Cortex of kidney (tissue), 1 donor: ENCODE measurements at places on chromosomes 7 and 10.

DNA sequence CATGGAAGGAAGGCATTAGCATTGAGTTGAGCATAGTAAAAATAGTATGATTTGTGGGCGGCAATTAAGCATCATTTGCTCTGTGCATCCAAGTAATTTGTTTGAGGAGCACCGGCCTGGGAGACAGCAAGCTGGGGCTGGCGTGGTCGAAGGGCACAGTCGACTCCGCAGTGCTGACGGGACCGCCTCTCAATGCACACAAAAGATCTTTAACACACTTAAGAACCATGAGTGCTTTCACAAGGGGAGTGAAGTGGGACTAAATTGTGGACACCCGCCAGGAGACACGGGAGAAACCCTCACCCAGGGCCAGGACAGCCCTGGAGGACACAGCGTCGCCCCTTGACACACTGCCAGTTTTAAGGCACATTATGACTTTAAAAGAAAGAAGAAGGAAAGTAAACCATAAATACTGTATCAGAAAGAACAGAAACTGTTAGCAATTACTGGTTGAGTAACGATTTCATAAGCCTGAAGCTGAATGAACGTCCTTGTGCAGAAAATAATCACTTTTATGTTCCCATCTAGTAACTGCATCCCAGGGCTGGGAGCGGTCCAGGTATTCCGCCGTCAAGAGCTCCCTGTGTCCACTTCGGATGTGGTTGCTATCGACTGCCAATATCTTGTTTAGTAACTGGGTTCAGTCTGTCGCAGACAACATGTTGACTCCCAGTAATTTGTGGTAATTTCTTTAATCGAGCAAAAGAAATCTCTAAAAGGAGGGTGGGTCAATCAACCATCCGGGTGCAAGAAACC is 102.1 kb downstream of the EBF3 start:
- no peak for DNase-seq

DNA sequence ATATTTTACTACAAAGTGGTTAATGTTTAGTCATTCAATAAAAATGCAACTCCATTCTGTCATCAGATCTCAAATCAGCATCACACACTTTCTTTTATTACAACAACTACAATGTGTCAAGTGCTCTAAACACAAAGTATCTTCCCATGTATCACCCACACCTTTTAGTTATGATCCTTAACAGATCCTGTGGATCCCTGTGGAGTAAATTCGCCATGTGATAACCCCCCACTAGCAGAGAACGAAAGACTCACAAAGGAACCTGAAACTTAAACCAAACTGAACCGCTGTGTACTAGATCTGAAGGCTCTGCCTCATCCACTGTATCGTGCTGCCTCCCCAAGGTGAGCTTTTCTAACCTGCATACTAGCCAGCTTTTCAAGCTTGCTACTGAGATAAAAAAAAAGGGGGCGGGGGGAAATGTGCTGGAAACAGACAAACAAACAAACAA is 1.7 kb downstream of the DPY19L1 start:
- no peak for DNase-seq

- no peak for DNase-seq
These were observed 8.3 kb upstream of the ATP6V0E2 start for GRCh38 chr7:149865437-149865836.

GRCh38 chr7:98448766-98449165 is 47.9 kb upstream of the BAIAP2L1 start:
- DNase-seq: no peak

DNA sequence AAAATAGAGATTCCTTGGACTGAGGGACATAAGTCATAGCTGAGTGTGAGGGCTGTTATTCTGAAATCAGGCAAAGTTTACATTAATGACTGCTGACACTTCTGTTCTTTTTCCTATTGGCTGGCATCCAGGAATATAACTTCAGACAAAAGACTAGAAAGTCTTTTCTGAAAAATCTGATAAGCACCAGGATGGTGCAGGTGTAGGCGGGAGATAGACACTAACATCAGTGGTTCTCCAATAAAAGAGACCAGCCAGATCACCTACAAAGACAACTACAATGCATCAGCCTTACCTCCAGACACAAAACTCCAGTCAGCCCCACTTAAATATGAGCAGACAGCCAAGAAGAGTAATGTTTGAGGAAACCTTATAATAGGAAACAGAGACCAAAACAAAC is 168.3 kb upstream of the LRGUK start:
- no peak for DNase-seq

DNA sequence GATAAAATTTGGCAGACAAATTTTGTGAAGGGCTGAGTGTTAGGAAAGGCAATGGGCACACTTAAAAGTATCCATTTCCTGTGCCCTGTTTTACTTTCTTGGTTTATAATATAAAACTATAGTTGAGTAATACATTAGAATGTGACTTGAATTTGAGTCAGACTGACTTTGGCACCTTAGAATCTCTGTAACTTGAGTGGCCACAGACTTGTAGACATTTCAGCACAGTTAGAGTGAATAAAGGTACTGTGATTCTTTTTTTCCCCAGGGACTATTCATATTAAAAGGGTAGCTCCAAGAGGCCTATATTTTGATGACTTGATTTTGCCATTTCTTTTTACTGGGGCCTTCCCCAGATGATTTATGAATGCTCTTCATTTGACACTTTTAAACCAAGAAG is 22.4 kb downstream of the GBF1 start:
- DNase-seq: no peak

DNA sequence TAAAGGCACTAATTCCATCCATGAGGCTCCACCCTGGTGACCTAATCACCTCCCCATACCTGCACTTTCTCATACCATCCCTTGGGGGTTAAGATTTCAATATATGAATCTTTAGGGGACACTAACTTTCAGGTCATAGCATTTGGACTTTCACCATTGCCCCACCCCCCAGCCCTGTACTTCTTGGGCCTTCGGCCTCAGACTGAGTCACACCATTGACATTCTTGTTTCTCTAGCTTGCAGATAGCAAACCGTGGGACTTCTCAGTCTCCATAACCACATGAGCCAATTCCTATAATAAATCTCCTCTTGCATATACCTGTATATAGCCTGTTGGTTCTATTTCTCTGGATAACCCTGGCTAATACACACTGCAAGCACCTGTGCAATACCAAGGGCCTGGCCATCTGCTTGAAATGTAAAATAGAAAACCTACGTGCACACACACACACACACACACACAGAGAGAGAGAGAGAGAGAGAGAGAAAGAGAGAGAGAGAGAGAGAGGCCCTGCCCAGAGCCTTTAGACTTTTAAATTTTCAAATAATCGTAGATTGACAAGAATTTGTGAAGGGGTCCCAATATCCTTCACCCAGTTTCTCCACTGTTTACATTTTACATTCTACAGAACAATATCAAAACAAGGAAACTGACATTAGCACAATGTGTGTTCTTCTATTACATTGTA is 25.3 kb downstream of the ANXA8 start:
- no peak for DNase-seq

DNA sequence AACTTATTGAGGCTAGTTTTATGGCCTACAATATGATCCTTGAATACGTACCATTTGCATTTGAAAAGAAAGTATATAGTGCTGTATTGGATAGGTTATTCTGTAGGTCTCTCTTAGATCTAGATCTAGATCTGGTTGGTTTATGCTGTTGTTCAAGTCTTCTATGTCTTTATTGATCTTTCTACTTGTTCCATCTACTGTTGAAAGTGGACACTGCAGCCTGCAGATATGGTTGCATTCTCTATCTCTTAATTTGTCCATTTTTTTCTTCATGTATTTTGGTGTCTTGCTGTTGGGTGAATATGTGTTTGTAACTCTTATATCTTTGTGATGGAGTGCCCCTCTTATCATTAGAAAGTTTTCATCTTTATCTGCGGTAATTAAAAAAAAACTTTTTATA is 139.4 kb upstream of the PCDH15 start:
- DNase-seq: no peak

DNA sequence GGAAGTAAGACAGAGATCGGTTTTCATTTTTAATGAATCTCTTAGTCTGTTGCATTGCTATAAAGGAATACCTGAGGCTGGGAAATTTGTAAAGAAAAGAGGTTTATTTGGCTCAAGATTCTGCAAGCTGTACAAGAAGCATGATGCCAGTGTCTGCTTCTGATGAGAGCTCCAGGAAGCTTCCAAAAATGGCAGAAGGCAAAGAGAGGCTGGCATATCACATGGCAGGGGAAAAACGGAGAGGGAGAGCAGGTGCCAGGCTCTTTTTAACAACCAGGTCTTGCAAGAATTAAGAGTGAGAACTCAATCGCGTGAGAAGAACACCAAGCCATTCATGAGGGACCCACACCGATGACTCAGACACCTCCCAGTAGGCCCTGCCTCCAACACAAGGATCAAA is 125.0 kb upstream of the THSD7A start:
- no peak for DNase-seq

GRCh38 chr10:79376078-79376628 is 28.9 kb downstream of the PPIF start:
- DNase-seq: no peak

- DNase-seq: no peak
These were observed 107.9 kb upstream of the PPIF start for GRCh38 chr10:79239275-79239779.

GRCh38 chr10:117249493-117250093 is 8.7 kb downstream of the SLC18A2 start:
- no peak for DNase-seq

- no peak for DNase-seq
These were observed 43.8 kb downstream of the SMNDC1 start for GRCh38 chr10:110260746-110261477.

DNA sequence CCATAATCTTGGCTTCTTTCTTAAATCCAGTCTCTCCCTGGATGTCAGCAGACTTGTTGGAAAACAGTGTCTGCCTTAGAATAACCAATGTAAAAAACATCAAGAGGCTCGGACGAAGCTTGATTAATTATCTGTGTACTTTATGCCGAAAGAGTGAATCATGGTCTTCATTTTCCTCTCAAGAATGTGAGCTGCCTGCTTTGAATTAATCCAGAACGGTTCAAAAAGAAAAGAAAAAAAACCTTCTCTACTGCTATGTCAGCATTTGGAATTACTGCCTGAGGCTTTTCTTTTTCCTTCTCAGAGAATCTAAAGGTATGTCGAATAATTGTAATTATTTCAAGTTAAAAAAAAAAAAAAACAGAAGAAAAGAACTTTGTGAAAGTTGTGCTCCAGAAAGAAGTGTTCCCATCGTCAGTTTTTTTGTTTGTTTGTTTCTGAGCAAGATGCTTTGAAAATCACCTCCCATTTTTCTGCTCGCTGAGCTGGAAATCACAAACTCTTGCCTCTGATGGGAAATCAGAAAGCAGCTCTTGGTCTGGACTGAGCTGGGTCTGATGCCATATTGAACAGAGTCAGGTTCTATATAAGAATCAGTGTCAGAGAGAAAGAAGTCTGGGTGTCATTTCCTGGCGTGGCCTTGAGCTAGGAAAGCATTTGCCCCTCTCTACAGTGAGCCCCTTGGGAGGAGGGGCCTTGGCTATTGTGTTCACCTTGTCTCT is 20.2 kb downstream of the PLPP4 start:
- no peak for DNase-seq

GRCh38 chr7:26381476-26382353 is 90.1 kb downstream of the SNX10 start:
- no peak for DNase-seq

GRCh38 chr7:45897042-45897690 is 8.9 kb downstream of the IGFBP1 start:
- DNase-seq: no peak

GRCh38 chr10:88659725-88660597 is 4.3 kb upstream of the LIPF start:
- DNase-seq: no peak

GRCh38 chr7:157854066-157854891 is 517.5 kb downstream of the DNAJB6 start:
- no peak for DNase-seq

- no peak for DNase-seq
These were observed 174.2 kb upstream of the ZNF32 start for GRCh38 chr10:43822631-43823580.

DNA sequence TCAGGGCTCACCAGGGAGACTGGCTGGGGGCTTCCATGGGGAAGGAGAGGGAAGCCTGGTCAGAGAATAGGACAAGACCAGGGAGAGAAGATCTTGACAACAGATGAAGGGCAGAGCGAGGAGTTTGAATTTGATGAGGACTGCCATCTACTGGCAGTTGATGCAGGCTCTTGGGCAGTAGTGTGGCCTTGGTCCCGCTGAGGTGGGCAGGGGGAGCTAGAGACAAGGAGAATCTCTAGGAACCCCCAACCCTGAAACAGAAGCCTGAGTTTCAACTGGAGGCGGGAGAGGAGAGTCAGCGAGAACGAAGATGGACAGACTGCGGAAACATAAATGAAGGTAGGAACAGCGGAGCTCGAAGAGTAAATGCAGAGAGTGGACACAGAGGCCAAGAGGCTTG is 81.0 kb downstream of the PPP1R3C start:
- no peak for DNase-seq

- DNase-seq: no peak
These were observed 243.6 kb downstream of the BICC1 start for GRCh38 chr10:58756130-58756719.

DNA sequence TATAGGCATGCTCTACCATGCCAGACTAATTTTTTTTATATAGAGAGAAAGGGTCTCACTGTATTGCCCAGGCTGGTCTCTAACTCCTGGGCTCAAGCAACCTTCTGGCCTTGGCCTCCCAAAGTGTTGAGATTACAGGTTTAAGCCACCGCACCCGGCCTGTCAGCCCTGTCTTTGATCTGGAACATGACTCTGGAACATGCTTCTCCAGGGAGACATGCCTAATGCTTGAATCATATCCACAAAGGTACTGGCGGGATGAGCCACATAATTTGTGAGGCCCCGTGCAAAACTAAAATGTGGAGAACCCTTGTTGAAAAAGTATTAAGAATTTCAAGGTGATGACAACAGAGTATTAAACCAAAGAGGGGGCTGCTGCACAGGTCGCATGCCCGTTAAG is 282.8 kb downstream of the ARHGAP12 start:
- no peak for DNase-seq

DNA sequence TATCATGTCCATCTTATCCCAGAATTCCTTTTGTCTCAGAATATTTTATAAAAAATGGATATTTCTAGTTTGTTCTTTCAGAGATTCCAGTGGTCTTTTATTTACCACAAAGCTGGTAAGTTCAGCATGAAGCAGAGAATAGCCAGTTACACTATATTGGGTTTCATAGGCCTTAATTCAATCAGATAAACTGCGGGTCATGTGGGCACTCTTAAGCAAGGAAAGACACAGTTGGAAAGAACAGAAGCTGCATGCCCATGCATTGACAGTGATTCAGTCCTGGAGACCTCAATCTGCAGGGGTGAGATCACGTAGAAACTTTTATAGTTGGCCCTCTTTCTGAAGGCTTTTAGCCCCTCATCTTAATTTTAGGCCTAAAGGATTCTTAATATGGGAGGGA is 281.3 kb upstream of the IGFBP3 start:
- DNase-seq: no peak

- DNase-seq: no peak
These were observed 265.1 kb downstream of the ETV1 start for GRCh38 chr7:13724191-13724976.
